ENCODE measurements at places on chromosomes 12 and 14.

GRCh38 chr14:36224176-36224575 is 47.7 kb upstream of the PTCSC3 start:
- no peak for DNase-seq

GRCh38 chr12:131142891-131143657 is 189.4 kb downstream of the ADGRD1 start:
- no peak for DNase-seq

- DNase-seq = no peak
Observed at GRCh38 chr12:117158911-117159553, 31.2 kb downstream of the FBXO21 start.

GRCh38 chr14:23522643-23523198 is 28.8 kb downstream of the ZFHX2 start:
- DNase-seq = no peak

DNA sequence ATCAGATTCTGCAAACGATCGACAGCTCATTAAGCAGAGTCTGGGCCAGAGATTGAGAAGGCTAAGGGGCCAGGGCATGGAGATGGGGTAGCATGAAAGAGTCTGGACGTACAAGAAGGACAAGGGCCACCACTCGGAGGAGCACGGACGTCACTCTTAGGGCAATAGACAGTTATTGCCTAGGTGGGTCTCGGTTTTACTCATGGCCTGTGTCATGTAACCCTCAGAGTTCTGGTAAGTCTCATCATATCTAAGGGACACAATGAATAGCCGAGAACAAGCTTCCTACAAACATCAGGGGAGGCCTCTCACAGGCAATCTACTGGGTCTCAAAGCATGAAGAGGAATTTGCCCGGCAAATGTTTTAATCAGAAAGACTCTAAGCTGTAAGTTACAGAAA is 30.4 kb upstream of the ITPK1 start:
- no peak for DNase-seq

- no peak for DNase-seq
Observed at GRCh38 chr12:73445658-73446324, 1091.8 kb upstream of the ATXN7L3B start.

DNA sequence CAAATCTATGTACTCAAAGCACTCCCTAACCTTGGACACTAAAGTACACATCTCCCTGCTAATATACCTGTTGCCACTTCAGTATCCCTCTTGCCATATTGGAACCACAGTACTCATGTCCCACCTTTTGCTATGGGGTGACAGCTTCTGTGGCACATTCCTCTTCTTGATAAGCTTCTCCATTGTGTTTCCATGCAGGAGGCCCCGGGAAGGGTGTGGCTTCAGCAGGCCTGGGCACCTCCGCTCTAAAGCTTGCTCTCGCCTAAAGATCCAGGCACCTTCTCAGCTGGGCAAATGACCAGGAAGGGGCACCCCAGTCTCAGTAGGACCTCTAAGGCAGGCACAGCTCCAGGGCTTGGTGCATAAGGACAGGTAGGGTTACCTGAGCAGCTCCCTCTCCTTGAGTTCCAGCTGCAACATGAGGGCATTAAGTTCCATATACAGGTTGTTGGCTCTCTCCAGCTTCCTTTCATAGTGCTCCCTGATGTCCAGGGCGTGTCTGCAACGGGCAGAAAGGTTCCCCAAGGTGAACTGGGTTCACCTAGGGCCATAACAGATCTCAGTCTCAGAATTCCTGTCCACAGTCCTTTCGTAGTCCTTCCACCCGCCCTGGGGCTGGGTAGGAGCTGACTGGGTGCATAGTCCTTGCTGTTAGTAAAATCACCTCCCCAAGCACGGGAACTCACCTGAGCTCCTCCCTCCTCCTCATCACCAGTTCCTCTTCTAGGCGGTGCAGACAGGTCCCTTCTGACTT is 15.9 kb downstream of the MAP3K12 start:
- no peak for DNase-seq

GRCh38 chr12:3520711-3521110 is 29.7 kb downstream of the PRMT8 start:
- DNase-seq = no peak

DNA sequence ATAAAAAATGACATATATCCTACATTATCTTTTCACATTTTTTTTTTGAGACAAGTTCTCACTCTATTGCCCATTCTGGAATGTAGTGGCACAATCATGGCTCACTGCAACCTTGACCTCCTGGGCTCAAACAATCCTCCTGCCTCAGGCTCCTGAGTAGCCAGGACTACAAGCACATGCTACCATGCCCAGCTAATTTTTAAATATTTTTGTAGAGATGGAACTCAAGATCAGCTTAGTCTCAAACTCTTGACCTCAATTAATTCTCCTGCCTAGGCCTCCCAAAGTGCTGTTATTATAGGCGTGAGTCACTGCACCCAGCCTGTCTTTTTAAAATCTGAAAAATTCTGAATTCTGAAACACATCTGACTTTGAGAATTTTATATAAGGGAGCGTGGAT is 241.9 kb upstream of the DCN start:
- no peak for DNase-seq

GRCh38 chr14:22497671-22498093 is 91.3 kb downstream of the DAD1 start:
- DNase-seq = no peak

DNA sequence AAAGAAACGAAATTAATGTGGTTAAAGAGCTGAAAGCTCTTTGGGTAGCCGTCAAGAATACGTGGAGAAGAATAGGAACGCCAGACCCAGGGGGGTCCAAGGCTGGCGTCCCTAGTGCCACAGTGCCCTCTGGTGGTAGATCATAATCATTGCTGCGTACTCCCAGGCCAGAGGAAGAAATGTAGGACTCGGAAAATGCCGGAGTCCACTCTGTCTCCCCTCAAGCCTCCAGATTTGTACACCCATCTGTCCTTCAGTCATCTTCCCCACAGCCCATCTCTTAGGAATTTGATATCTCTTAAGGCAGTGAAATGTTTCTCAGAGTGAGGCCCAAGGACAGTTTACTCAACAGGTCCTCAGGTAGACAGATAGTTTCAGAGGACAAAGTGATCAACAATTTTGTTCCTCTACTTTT is 25.4 kb upstream of the PLEKHG6 start:
- DNase-seq = no peak

DNA sequence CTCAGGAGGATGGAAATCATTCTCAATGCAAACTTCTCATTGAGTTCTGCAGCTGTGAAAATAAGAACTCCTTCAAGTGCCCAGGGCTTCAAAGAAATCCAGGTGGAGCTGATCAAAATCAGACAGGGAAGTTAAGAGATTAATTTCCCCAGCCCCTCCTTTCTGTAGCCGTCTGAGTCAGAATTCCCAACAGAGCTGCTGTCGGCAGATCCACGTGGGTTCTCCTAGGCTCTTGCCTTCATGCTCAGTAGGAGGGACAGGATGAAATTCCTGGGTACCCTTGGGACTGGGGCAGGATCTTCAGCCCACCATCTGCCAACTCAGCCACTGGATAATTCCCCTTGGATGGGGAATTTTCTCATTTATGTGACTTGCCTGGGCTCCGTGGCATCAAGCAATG is 13.3 kb downstream of the TGFB3 start:
- DNase-seq = no peak

DNA sequence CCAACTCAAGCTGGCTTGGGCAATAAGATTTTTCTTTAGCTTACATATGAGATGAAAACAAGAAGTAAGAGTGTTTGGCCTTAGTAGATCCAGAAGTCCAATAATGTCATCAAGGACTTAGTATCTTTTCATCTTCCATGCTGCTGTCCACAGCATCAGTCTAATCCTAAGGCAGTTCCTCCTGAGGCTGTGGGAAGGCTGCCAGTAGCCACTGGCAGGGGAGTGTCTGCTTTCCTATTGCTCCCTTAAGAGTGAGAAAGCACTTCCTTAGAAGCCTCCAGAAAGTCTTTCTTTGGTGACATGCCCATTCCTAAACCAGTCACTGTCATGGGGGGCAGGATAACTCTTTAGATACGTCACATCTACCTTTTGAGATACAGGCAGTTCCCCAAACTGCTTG is 317.7 kb downstream of the BMP4 start:
- no peak for DNase-seq

DNA sequence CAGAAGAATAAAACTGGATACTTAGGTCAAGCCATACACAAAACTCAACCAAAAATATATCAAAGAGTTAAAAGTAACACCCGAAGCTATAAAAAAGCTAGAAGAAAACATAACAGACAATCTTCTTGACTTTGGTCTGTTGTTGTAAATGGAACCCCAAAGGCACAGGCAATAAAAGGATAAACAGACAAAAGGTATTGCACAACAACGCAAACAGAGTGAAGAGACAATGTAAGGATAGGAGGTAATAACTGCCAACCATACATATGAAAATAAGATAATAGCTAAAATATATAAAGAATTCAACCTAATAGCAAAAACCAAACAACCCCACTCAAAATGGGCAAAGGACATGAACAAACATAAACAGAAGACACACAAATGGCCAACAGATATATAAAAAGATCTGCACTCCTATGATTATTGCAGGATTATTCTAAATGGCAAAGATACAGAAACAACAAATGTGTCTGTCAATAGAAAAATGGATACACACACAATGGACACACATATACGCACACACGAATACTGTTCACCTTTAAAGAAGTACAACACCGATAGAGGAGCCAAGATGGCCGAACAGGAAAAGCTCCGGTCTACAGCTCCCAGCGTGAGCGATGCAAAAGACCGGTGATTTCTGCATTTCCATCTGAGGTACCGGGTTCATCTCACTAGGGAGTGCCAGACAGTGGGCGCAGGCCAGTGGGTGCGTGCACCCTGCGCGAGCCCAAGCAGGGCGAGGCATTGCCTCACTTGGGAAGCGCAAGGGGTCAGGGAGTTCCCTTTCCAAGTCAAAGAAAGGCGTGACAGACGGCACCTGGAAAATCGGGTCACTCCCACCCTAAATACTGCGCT is 1137.1 kb downstream of the FSCB start:
- no peak for DNase-seq

- no peak for DNase-seq
Observed at GRCh38 chr14:100878271-100879146, 25.0 kb downstream of the RTL1 start.

DNA sequence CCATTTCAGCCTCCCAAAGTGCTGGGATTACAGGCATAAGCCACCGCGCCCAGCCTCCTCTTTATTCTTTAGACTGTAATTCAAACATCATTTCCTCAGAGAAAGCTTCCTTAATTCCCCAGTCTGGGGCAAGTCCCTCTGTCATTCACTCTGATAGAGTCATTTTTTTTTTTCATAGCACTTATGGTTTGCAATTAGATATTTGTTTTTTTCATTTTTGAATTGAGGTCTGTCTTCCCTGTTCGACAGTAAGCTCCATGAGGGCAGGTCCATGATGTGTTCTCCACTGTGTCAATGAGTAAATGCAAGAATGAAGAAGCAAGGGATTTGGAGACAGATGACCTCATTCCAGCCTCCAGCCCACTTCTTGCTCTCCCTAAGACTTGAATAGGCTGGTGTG is 12.1 kb downstream of the ASIC1 start:
- DNase-seq = no peak

- DNase-seq = no peak
Observed at GRCh38 chr12:111442301-111443045, 36.8 kb downstream of the SH2B3 start.

DNA sequence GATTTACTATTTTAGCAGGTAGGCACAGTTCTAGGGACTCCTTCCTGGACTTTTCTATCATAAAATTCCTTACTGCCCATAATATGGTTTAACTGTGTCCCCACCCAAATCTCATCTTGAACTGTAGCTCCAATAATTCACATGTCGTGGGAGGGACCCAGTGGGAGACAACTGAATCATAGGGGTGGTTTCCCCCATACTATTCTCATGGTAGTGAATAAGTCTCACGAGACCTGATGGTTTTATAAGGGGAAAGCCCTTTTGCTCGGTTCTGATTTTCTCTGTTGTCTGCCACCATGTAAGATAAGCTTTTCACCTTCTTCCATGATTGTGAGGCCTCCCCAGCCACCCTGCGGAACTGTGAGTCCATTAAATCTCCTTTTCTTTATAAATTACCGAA is 10.0 kb upstream of the ETV6 start:
- no peak for DNase-seq

DNA sequence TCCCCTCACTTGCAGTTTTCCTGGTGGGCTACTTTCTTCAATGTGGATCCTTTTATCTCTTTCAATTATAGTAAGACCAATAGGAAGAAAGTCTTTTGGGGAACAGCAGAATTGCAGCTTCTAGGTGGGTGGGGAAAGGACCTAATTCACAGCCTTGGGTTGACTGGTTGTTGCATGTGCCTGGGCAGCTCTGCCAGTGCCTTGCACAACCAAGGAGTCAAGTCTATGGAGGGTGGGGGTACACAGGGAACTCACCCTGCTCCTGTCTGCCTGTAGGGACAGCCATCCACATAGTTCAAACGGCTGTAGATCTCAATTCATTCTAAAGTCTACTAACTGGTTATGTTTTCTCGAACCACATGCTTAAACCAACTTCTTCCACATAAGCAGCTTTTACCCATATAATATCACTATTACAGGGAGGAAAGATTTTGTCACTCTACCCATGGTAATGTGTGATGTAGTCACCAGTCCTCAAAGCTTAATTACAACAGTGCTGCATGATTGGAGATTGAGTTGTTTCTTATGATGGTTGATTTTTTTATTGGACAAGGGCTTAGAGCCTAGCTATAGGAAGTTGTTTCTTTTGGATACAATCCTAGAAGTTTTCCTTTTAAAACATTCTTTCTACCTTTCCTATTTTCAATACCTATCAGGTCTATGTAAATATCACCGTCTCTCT is 117.7 kb upstream of the FRMD6 start:
- no peak for DNase-seq

- peak; percentile 48 for DNase-seq
Observed at GRCh38 chr12:52372216-52373154, 5.2 kb upstream of the KRT85 start.

DNA sequence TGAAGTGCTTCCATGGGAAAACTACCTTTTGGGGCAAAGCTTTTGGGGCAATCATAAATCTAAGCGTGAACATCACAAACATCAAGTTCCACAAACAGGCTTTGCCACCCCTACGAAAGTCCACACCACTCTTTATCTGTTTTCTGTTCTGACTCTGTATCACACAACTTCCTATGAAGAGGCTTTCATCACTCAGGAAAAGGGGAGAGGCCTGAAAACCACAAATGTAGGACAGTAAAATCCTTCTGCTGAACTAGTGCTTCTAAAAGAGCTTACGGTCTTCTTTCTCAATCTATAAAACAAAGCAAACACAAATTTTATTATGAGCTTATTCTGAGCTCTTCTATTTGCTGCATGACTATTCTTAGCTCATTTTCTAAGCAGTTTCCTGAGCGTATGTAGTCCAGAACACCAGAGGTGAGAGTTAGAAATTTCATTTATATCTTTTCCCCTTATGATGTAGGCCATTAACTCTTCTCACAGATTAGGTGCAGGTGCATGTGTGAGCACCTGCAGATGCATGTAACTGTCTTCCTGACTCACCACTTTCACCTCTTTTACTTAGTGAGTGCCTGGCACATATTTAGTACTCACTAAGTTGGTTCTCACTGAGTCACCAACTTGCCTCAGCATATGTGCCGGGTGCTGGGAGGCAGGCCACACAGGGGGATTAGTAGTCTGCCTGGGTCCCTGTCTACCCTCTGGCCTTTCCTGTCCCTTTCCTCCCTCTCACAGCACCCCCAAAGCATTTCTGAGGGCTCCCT is 32.9 kb upstream of the SYCP3 start:
- DNase-seq = no peak

GRCh38 chr12:71551529-71551928 is 111.9 kb downstream of the LGR5 start:
- peak; percentile 18 for DNase-seq

Data from retinal pigment epithelial cell (primary cell).